Mucosa of descending colon (tissue), 3 donors: ENCODE measurements at places on chromosomes 11 and 22. TPM values are rescaled to one million over a fixed set of nuclear protein-coding genes. Genes with fewer than 3 reads are reported as not detected.

The MMP10 gene
- 0.16 TPM for total RNA-seq

- DNase-seq, result no peak
These were observed 128.0 kb downstream of the TENM4 start for GRCh38 chr11:79312617-79313529.

GRCh38 chr22:49951000-49951677, 9.4 kb upstream of the PIM3 start:
- peak; percentile 93 for DNase-seq

DNA sequence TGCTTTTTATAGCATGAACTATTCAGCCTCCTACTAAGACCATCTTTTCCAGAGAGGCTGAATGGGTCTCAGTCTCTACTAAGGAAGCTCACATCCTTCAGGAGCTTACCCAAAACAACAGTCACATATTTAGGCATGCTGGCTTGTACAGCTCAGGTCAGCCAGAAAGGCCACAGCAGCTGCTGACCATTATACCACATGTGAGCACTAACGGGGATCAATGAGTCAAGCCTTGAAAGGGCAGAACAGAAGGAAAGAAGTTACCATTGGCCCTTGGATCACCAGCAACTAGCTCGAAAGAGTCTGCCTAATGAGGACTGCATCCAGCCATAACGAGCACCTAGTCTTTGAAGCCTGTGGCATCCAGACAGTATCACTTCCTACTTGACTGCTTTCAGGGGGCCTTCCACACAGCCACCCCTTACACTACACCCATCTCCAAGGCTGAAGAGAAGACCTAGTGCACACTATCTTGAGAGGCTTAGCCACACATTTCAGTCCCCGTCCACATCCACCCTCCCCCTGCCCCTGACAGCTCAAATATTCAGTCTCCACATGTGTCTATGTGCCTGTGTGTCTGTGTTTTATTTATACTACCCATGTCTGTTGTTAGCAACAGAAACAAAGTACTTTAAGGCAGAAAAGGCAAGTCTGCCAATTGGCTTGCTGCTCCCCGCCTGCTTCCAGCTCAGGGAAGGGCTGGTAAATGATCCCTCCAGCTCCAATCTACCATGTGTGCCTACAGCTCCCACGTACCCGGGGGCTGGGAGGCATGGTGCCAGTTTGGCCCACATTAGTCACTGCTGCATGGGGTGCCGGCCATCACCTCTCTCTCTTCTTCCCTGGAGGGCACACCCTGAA, 95.5 kb downstream of the RPL27A start:
- peak; percentile 38 for DNase-seq

The MMP8 gene
- not detected for total RNA-seq

The OR4C46 gene
- total RNA-seq, result not detected

DNA sequence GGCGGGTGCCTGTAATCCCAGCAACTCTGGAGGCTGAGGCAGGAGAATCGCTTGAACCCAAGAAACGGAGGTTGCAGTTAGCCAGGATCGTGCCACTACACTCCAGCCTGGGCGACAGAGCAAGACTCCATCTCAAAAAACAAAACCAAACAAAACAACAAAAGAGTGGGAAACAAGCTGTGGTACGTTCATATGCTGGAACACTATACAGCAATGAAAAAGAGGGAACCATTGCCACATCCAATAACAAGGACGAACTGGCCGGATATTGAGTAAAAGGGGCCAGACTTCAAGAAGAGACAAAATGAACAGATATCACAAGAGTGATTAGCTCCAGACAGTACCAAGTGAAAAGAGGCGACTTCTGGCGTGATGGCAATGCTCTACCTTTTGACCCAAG, 4.9 kb downstream of the MACROD1 start:
- DNase-seq, result no peak

DNA sequence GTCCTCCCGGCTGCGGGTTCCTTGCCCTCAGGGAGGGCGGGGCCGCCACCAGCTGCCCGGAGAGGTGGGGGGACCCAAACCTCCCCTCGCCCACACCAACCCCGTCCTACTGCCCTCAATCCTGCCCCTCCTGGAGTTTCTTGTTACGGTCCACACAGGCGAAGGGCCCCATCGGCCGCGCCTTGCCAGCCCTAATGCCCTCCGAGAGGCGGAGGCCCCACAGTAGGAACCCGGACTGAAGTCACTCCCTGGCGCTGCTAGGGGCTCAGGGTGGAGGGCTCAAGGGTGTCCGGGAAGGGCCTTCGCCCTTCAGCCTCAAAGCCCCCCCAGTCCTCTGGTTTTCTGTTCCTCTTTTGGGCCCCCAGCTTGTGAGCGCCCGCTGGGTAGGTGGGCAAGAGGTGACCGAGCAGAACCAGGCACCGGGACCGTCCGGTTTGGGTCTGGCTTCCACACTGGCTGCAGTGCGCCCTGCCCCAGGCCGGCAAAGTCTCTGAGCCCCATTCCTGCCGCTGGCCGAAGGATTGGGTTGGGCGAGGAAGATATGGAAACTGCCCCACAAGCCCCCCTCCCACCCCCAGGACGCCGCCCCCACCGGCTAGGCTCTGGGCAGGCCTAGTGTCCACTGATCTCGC, 24.5 kb downstream of the DUSP8 start:
- DNase-seq, result no peak

The SERHL2 gene
- 0.89 TPM for total RNA-seq

The DAGLA gene
- total RNA-seq, result 11.9 TPM
